ENCODE measurements at places on chromosomes 7 and 10.
A peak's percentile ranks its signal among the peaks of the same experiment; 100 is the strongest.

GRCh38 chr10:112092519-112092918 lies 91.0 kb downstream of the GPAM start:
- DNase-seq = no peak

DNA sequence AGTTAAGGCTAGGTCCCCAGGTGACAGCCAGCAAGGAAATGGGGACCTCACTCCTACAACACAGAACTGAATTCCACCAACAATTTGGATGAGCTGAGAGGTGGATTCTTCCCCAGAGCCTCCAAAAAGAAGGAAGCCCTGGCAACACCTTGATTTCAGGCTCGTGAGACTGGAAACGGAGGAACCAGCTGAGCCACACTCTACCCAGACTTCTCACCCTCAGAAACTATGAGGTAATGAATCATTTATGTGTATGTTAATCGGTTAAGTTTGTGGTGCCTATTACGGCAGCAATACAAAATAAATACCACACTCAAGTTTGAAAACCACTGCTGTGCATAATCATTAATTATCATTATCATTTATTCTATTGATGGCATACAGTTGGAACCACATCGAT lies 532.4 kb upstream of the ANKRD30A start:
- no peak for DNase-seq

DNA sequence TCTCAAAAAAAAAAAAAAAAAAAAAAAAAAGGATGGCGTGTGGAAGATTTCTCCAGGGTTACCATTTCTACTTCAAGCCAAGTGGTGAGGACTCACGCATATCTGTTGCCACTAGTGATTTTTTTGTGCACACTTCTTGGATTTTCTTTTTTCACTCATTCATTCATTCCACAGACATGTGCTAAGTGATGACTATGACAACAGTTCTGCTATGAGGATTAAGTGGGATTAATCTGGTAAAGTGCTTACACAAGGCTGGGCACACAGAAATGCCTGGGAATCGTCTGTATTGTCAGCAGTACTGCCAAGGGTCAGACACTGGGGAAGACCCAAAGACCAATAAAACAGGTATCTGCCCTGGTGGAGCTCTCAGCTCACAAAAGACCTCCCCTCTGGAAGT lies 6.3 kb upstream of the OPN1SW start:
- no peak for DNase-seq

GRCh38 chr10:22475651-22476600 lies 130.6 kb downstream of the SPAG6 start:
- no peak for DNase-seq

DNA sequence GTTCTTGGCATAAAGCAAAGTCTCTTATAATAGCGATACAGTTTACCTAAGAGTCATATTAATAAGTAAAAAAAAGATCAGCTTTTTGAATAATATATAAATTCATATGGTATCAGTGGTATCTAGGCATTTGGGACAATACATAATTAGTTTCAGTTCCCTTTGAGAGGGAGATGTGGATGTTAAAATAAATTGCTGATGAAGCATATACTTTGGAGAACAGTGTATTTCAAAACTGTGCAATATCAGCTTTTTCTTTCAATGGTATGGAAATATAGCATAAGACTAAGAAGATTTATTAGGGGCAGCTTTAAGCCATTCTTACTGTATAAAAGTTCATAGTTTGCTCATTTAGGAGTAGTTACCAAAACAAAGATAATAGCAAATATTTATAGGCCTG lies 35.5 kb downstream of the MDFIC start:
- no peak for DNase-seq

GRCh38 chr7:140551355-140552239 lies 72.3 kb upstream of the MKRN1 start:
- DNase-seq = no peak

DNA sequence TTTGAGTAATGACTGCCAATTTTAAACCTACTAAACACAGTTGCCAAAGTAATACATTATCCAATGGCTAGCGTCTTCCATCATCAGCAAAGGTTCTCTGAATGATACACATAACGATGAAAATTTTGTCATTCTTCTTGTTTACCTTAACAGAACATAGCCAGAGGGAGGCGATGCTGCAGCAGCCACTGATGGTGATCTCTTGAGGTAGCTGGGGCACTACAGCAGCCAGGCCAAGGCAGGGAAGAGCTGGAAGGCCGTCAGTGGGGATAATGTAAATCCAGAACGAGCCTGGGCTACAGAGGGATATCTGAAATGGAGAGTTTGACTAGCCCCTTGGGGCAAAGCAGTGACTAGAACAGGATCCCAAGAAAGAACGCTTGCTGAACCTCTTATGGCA lies 38.8 kb downstream of the PRPS1L1 start:
- DNase-seq = no peak

DNA sequence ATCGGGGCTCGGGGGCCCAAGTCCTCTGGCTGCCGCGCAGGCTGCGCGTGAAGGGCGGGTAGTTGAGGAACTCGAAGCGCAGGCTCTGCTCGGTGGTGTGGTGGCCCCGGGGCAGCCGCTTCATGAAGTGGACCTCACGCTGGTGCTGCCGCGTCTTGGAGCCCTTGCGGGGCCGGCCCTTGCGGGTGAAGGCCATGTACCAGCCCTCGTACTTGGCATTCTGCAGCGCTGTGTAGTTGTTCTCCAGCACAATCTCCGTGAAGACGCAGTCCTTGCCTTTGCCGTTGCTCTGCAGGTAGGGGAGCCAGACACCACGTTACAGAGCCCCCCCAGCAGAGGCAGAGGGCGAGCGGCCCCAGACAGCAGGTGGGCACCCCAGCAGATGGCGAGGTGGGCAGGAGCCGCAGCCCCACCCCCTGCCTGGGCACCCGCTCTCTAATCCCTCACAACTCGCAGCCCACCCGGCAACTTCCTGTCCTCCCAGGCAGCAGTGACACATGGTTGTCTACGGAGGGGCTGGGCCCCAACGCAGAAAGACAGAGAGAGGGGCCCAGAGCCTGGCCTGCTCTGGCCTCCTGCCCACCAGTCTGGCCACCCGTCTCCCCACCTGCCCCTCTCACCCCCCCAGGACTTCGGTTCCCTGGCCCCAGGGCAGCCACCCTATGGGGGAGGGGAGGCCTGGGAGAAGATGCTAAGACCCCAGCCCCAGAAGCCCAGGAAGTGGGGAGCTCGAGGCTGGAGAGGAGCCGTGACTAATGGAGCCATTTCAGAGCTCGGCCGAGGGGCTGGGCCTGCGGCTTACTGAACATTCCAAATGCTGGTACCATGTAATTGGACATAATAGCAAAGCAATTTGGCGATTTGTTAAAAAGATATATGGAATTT lies 5.3 kb downstream of the FGF8 start:
- DNase-seq = no peak

- DNase-seq = no peak
These were observed 49.7 kb upstream of the NRF1 start for GRCh38 chr7:129561677-129562359.

DNA sequence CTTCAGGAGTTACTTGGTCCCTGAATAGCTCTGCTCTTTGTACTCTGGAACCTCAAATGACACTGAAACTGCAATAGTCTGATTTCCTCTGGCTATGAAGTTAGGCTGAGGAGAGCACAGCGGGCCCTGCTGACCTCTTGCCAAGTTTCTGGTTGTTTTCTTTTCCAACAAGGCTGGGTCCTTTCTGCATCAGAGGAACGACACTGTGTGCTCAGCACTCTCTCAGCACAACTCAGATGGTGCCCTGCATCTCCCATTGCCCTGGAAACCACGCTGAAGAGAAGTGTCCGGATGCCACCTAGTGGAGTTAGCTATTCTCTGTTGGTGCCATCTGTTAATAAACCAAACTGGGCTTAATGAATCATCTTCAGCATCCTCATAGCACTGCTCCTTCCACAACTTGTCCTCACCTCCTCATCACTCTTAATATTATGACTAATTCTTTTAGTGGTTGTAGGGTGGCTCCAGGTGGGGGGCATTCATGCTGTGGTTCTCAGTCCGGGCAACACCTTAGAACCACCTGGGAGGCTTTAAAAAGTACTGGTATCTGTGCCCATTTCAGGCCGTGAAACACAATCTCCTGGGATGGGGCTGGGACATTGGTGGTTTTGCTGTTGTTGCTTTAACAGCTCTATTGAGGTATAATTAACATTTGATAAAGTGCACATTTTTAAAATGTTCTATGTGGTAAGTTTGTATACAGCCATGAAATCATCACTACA lies 8.2 kb upstream of the EFCAB10 start:
- DNase-seq = peak; percentile 2

GRCh38 chr10:78454123-78454645 lies 420.5 kb downstream of the RPS24 start:
- DNase-seq = no peak

- DNase-seq = peak; percentile 37
These were observed at the start of gene KIAA1549 for GRCh38 chr7:138981332-138982203. Gene KIAA1549, minus strand, starts transcription at chr7:138981389. Its CDS starts 120 bp downstream, at chr7:138981269.

- DNase-seq = no peak
These were observed 3.3 kb upstream of the CYP51A1 start for GRCh38 chr7:92137557-92137956.

GRCh38 chr10:133306941-133307379 lies 1.7 kb downstream of the TUBGCP2 start:
- DNase-seq = no peak

- no peak for DNase-seq
These were observed 143.5 kb upstream of the GHITM start for GRCh38 chr10:83995738-83996331.

GRCh38 chr10:22437620-22438588 lies 92.6 kb downstream of the SPAG6 start:
- no peak for DNase-seq

- no peak for DNase-seq
These were observed 16.5 kb upstream of the TRIM8 start for GRCh38 chr10:102627736-102628293.

- no peak for DNase-seq
These were observed 47.5 kb downstream of the FAM53B start for GRCh38 chr10:124696446-124697392.

DNA sequence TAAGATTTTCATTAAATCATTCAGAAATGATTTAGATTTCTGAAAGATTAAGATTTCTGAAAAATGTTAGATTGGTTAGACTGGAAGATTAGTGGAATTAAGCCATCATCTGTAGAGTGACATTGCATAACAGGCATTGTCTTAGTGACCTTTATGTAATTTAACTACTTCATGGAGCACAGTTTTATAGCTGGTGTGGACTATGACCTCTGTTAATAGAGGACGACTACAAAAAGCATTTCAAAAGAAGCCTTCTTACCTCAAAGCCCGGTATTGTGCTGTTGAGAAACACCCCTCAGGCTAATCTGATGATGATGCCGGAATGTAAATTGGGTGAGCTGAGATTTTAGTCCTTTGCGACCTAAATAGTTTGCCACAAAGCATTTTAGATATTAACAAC lies 55.6 kb downstream of the GALNT11 start:
- DNase-seq = no peak

DNA sequence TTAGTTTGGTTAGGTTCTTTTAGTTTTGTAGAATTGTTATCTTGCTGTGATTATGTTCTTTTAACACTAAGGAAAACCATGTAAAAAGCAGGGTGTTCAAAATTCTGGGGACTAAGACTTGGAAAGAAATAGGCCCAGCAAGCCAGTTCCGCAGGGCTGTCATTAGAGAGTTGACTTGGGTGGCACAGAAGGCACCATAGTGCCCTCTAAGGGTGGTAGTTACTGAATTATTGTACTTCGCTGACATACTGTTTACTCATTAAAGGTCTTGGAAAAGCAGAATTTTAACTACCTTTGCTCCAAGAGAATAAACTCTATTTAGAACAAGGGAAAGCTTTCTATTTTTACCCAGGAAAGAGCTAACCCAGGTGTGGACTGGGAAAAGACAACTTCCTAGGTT lies 86.5 kb downstream of the OTUD1 start:
- DNase-seq = no peak

- no peak for DNase-seq
These were observed 95.7 kb downstream of the EMX2 start for GRCh38 chr10:117638200-117638599.

GRCh38 chr10:116654816-116655215 lies 34.1 kb downstream of the PNLIPRP2 start:
- no peak for DNase-seq

DNA sequence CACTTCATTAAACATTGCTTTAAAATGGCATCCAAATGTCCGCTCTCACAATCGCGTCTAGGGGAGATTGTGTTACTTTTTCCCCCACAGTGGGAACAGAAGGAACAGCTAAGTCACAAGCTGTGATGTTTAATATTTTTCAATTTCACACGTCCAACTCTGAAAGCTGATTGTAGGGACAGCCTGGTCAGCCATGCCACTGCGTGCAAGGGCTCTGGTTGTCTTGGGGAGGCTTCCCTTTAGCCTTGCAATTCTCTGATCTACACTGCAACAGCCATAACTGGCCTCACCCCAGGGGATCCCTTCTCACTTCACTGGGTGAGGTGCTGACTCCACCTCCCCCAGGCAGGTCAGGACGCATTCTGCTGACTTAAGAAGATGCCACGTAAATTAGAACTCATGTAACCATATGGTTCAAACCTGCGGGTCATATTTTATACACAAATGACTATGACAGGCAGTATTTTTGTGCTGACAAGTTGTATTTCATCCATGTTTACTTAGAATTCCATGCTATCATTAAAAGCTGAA lies 425.2 kb upstream of the NFE2L3 start:
- no peak for DNase-seq

DNA sequence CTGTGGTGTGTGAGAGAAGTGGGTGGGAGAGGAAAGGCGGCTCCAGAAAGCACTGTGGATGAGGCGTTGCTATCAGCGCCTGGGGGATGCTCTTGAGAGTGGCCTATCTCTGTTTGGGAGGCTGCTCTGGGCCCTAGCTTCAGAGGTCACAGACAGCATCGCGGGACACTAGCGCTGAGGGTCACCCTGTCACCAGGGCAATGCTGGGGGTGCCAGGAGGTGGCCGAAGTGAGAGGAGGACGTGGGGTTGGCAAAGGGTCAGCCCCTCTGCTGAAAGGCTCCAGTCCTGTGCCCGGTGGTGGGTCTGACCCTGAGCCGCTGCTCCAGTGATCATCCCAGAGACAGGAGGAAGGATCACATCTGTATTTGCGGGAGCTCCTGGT lies 3.0 kb upstream of the TACR2 start:
- no peak for DNase-seq

DNA sequence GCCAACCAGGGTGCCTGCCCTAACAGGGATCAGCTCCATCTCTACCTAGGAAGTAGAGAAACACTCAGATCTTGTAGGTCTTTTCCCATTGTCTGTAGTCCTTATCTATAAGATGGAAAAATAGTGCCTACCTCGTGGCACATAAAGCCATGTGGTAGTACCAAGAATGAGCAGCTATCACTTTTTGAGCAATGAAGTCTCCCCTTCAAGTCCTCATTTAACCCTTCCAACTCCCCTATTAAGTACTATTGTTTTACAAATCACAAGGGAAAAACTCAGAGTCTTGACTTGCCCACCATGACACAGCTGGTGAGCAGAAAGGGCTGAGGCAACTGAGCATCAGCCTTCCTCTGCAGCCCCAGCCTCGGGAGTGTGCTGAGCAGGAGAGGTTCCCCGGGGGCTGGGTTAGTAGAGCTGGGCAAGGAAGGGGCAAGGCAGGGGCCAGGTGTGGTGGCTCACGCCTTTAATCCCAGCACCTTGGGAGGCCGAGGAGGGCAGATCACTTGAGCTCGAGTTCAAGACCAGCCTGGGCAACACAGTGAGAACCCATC lies 3.3 kb downstream of the FRAT2 start:
- DNase-seq = no peak

- DNase-seq = no peak
These were observed 10.3 kb upstream of the ZC3HAV1L start for GRCh38 chr7:139046143-139046542.
